ENCODE measurements at places on chromosomes 12 and 14. TPM values are rescaled to one million over a fixed set of nuclear protein-coding genes. Genes with fewer than 3 reads are reported as not detected.

Gene KRT6A
- not detected for polyA plus RNA-seq

Gene SSTR1
- 1.8 TPM for polyA plus RNA-seq

Gene ASIC1
- polyA plus RNA-seq = 5.8 TPM

Gene GRIN2B
- 1.4 TPM for polyA plus RNA-seq

Gene ZNF605
- polyA plus RNA-seq = 36.4 TPM

Gene REM2
- polyA plus RNA-seq = 1.9 TPM

Gene MRPL42
- polyA plus RNA-seq = 80.6 TPM

Gene MYF6
- polyA plus RNA-seq = 0.15 TPM

Gene PIK3C2G
- polyA plus RNA-seq = 4.8 TPM

Gene FAM90A1
- polyA plus RNA-seq = 3.8 TPM

GRCh38 chr14:42555365-42555764 lies 948.7 kb downstream of the LRFN5 start:
- DNase-seq = no peak

GRCh38 chr12:25670076-25671055 lies 117.3 kb upstream of the LMNTD1 start:
- DNase-seq = no peak

GRCh38 chr14:67666750-67667449 lies 7.5 kb downstream of the VTI1B start:
- peak; percentile 64 for DNase-seq

- DNase-seq = no peak
Observed at GRCh38 chr12:74490390-74491064, 47.1 kb upstream of the ATXN7L3B start.

DNA sequence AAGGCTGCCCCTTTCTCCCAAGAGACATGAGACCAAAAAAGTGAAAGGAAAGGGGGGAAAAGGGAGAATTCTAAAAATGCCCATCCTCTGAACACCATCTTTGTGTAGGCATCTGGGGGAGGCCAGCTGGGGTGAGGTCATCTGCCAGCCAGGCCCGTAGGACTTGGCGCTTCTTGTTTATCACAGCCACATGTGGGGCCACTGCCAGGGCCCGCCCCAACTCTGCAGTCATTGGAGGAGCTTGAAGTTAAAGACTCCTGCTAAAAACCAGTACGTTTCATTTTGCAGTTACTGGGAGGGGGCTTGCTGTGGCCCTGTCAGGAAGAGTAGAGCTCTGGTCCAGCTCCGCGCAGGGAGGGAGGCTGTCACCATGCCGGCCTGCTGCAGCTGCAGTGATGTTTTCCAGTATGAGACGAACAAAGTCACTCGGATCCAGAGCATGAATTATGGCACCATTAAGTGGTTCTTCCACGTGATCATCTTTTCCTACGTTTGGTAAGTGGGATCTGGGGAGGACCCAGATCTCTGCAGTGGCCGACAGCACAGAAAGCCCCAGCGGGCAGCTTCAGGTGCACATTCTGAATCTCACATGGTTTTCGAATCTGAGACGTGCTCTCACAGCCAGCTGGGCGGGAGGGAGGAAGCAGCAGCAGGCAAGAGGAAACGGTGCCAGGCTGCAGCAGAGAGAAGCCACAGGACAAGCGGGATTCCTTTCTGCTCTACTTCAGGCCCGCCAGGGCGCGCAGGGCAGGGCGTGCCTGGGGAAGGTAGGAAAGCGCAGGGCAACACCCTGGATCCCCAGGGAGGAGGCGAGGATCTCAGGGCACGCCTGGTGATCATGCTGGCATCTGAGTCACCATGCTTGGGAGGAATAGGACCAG lies at the start of gene P2RX7:
Gene P2RX7, plus strand, starts transcription at position 276 of the 881 bp plus-strand sequence. Its CDS starts 95 bp downstream, at position 371.
- peak; percentile 34 for DNase-seq

- no peak for DNase-seq
Observed at GRCh38 chr12:112031472-112031871, 18.2 kb downstream of the ERP29 start.

DNA sequence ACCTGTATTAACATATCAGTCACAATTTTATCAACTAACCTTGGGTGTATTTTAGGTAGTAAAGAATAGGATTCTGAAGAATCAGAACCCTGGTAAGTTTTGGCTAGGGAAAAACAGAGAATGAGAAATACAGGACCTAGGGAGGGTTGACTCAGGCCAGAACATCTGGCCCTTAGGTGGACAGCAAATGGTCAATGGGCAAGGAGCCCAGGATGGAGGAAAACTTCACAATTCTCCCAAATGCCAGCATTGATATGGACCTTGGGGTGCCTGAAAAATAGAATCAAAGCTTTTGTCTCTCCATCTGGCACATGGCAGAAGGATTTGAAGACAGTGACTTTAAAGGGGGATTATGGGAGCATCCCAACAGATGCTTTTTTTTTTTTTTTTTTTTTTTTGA lies 32.7 kb upstream of the PRPF39 start:
- DNase-seq = no peak

- DNase-seq = no peak
Observed at GRCh38 chr12:26124446-26125399, at the start of gene BHLHE41. TSS of gene BHLHE41 (minus strand) at chr12:26125037. CDS start at chr12:26124779, 258 bp downstream.

- DNase-seq = no peak
Observed at GRCh38 chr12:9808504-9808903, 18.8 kb upstream of the KLRF1 start.

DNA sequence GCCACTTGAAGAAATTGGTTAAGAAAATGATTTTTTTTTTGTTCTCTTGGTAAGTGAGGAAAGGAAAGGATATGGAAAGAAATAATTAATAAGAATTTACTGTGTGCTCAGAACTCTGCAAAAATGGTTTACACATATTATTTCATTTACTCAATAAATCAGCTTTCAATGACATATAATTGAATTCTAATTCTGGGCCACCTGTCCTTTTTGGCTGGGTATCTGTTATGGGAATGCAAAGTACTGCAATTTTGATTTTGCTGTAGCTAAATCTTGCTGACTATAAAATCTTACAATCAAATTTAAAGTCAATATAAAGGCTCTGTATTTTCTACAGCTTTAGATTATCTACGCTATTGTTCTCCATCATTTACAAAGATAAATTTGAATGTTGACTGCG lies 147.1 kb downstream of the GRIP1 start:
- no peak for DNase-seq

DNA sequence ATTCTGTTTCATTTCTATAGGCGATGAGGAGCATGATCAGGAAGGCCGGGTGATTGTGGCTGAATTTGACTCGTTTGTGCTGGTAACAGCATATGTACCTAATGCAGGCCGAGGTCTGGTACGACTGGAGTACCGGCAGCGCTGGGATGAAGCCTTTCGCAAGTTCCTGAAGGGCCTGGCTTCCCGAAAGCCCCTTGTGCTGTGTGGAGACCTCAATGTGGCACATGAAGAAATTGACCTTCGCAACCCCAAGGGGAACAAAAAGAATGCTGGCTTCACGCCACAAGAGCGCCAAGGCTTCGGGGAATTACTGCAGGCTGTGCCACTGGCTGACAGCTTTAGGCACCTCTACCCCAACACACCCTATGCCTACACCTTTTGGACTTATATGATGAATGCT lies 1.9 kb downstream of the APEX1 start:
- no peak for DNase-seq

DNA sequence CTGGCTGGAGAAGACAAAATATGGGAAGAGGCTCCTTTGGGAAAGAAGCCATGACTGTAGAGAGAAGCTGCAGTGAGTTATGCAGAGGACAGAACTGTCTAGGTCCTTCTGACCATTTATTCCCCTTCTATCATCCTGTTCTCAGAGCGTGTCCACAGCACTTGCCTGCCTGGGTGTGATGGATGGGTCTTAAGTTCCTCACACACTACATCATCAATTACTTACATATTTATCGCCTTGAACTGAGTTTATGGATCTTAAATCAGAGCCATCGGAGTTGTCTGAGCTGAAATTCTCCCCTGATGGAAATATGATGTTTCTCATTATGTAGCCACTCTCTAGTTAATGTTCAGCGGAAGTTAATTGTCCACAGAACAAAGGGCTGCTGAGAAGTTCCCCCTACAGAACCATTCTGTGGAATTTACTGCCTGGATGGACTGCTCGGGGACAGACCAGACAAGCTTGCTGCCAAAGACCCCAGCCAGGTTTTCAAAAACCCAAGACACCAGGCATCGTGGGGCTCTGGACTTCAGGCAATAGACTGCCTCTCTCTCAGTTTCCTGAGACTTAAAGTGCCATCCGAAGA lies 232.5 kb upstream of the NOS1 start:
- DNase-seq = no peak

DNA sequence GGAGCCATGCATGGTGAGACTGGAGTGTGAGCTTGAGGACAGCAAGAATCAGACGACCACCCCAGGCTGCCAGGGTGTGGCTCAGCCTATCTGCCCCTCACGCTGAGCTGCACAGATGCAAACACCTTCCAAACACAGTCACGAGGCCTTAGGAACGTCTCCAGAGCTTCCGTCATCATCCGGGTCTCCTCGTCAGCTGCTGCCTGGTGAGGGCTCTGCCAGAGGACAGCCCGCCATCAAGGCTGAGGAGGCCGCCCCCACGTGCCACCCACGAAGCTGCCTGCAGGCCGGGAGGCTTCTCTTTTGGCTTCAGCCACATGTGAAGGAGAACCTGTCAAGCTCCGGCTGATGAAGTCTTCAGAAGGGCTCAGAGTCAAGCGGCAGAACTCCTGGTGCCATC lies 13.4 kb downstream of the DDX51 start:
- no peak for DNase-seq

GRCh38 chr12:19674437-19674836 lies 235.1 kb downstream of the AEBP2 start:
- DNase-seq = no peak

DNA sequence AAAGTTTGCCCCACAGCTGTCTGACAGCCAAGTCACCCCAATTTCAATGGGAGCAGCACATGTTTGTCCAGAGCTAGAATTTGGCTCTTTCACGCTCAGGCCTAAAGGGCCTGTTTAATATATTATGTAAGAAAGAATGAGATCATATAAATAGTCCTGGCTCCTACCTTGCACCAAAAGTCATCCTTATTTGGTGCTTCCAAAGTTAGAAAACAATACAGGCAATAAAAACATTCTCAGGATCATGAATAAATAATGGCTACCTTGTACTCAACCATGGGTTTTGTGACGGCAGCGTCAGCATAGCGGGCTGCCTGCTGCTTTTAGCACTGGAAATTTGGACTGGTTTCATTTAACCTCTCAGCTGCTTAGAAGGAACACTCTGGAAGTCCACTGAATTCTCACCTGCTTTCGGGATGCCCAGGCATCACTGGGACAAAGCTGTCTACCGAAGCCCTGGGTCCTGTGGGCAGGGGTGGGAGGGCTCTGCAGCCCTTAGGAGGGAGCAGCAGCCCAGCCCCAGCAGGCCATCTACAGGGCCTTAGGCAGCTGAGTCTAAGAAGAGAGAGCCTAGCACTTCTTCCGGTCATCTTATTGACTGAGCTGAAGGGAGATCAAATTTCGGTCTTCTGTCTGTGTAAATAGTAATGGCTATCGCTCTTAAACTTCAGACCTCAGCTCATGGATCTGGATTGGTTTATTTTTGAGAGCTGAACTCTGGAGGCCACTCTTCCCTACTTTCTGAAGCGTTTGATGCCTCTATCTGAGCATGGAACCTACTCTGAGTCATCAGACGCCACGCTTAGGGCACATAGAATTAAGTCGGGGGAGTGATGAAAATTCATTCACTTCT lies 106.5 kb downstream of the SAMD4A start:
- no peak for DNase-seq

DNA sequence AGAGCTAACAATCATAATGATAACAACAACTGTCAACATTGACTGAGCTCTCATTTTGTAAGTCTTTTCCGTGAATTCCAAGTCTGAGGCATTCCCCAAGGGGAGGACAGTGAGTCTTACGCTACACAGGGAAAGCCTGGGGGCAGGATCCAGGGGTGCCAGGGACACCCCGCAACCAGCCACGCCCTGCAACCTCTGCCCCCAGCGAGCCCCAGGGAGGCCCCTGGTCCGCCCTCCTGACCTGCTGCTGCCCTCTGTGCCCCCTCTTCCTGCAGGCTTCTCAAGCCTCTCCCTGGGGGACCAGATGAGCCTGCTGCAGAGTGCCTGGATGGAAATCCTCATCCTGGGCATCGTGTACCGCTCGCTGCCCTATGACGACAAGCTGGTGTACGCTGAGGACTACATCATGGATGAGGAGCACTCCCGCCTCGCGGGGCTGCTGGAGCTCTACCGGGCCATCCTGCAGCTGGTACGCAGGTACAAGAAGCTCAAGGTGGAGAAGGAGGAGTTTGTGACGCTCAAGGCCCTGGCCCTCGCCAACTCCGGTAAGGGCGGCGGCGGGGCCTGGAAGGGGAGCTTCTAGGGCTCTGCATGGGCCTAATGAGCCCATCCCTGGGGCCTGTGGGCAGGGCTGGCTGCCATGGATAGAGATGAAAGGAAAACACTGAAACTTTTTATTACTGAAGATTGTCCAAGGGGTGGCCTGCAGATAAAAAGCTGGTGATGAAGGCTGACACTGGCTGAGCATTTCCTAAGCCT lies 115.4 kb downstream of the ESRRB start:
- no peak for DNase-seq

Data from left kidney (tissue), 8 donors.